Vagina (tissue), 2 donors: ENCODE measurements at places on chromosomes 12 and 14. TPM values are rescaled to one million over a fixed set of nuclear protein-coding genes. Genes with fewer than 3 reads are reported as not detected.

- H3K27ac ChIP-seq = no peak overlapping the region
- no peaks in the 10 kb centered on the region for H3K4me1 ChIP-seq
- H3K27me3 ChIP-seq = no peaks in the 10 kb centered on the region
- DNase-seq = no peak
Measured at GRCh38 chr14:71163050-71163841, 256.0 kb downstream of the PCNX1 start.

DNA sequence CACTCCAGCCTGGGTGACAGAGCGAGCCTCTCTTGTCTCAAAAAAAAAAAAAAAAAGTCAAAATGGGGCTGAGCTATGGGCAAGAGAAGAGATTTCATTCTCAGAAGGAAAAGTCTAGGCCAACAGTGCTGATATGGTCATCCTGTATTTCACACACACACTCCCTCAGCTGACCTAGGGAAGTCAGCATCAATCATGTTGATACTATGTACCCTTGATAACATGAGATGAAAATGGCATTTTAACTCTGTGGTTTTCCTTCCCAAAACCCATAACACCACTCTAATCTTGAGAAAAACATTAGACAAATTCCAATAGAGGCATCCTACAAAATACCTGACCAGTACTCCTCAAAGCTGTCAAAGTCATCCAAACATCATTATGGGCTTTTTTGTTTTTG is 2.3 kb upstream of the NEMP1 start:
- no peak overlapping the region for H3K27ac ChIP-seq
- peaks cover 31% of the 10 kb centered on the region for H3K4me1 ChIP-seq

DNA sequence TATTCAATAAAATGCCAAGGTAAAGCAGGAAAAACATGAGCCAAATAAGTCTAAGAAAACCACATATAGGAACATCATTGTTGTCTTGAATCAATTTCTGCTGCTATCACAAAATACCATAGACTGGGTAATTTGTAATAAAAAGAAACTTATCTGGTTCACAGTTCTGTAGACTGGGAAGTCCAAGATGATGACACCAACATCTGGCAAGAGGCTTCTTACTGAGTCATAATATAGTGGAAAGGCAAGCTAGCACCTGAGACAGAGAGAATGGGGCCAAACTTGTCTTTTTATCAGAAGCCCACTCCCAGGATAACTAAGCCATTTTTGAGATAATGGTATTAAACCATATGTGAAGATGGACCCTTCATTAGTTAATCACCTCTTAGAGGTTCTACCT is 975.9 kb downstream of the FLRT2 start:
- no peaks in the 10 kb centered on the region for H3K27me3 ChIP-seq
- no peak overlapping the region for H3K27ac ChIP-seq
- DNase-seq = no peak
- no peaks in the 10 kb centered on the region for H3K36me3 ChIP-seq
- no peaks in the 10 kb centered on the region for H3K4me1 ChIP-seq

Gene TRPV4
- total RNA-seq = 5.6 TPM

Gene FBXO33
- 11.5 TPM for total RNA-seq

Gene SERPINA4
- not detected for total RNA-seq

- peaks cover 18% of the 10 kb centered on the region for H3K4me1 ChIP-seq
- H3K36me3 ChIP-seq = no peaks in the 10 kb centered on the region
- H3K4me3 ChIP-seq = no peak overlapping the region
- H3K27me3 ChIP-seq = no peaks in the 10 kb centered on the region
- DNase-seq = no peak
- no peak overlapping the region for H3K27ac ChIP-seq
Measured at GRCh38 chr14:71538938-71539649, 393.1 kb upstream of the RGS6 start.

Gene CPNE8
- total RNA-seq = 15.0 TPM

DNA sequence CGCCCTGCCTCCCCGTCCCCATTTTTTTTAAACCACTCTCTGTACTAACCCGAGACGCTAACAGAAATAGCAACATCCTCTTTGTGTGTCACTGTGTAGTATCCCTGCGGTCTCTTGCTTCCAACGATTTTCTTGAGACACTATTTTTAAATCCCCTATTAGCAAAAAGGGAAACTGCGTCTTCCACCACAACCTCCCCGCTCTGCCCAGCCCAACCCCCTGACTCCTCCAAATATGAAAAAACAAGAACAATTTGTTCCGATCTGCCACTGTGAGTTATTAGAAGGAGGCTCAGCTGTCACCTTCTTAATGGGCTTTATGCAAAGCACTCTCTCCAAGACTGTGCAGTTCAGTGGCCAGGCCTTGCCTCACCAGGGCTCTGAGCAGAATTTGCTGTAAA is 76.3 kb downstream of the MAP1LC3B2 start:
- DNase-seq = no peak
- no peaks in the 10 kb centered on the region for H3K27me3 ChIP-seq
- no peaks in the 10 kb centered on the region for H3K36me3 ChIP-seq
- no peak overlapping the region for H3K27ac ChIP-seq
- H3K4me3 ChIP-seq = no peak overlapping the region

DNA sequence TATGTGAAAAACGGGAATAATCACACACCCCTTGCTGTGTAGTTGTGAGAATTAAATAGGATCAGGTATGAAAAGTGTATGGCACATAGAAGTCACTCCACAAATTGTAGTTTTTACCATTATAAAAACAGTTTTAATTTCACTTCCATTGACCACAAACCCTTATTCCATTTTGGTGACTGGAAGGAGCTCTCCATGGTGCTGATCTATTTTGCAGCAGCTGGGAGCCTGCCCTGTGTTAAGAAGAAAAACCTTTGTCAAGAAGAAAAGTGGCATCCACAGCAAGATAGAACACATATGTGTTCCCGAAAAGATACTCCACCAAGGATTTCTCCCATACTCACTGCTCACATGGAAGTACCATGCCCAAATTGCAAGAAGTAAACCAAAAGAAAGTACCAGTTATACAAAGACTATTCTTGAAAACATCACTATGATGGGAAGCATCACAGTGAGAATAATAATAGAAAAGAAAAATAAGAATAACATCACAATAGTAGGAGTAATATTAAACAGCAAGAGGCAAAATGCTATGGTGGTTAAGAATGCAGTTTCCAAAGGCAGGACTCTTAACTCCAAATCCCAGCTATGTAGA is 58.7 kb downstream of the TUNAR start:
- DNase-seq = no peak
- H3K27ac ChIP-seq = no peak overlapping the region
- no peaks in the 10 kb centered on the region for H3K4me1 ChIP-seq
- no peaks in the 10 kb centered on the region for H3K36me3 ChIP-seq
- no peaks in the 10 kb centered on the region for H3K27me3 ChIP-seq
- no peak overlapping the region for H3K4me3 ChIP-seq

DNA sequence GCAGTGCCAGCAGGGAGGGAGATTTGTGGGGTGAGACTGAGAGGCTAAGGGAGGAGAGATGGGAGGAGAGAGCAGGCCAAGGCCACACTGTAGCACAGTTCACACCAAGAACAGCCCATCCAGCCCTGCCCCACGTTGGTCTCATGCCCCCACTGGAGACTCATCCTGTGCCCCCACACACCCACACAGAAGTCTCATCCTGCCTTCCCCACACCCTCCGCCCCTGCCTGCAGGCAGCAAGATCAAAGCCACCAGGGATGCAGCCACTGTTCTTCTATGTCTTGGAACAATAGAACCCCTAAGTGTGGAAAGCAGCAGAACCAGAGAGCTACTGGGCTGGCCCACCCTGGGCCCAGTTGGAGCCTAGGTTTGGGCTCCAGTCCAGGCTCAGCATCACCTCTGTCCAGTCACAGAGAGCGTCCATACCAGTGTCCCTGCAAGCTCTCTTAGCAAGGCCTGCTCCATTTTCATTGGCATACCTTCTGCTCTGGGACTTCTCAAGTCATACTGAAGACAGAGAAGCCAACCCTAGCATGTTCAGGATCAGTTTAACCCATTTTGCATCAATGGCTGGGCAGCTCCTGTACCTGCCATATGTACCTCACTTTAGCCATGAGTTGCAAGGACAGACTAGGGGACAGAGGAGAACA is 31.7 kb upstream of the HDAC7 start:
- no peaks in the 10 kb centered on the region for H3K4me1 ChIP-seq
- H3K36me3 ChIP-seq = peaks cover 10% of the 10 kb centered on the region

GRCh38 chr14:34038358-34039057 is 87.6 kb upstream of the EGLN3 start:
- no peaks in the 10 kb centered on the region for H3K36me3 ChIP-seq
- no peaks in the 10 kb centered on the region for H3K27me3 ChIP-seq
- no peak for DNase-seq
- H3K4me1 ChIP-seq = peaks cover 14% of the 10 kb centered on the region
- no peak overlapping the region for H3K4me3 ChIP-seq

Gene CLEC4D
- total RNA-seq = not detected
